GM18507 (cell line): ENCODE measurements at places on chromosomes 5 and 9.

GRCh38 chr9:130870491-130871381 lies 25.9 kb downstream of the QRFP start:
- no peak for DNase-seq

GRCh38 chr9:3768712-3769457 lies 243.1 kb upstream of the RFX3 start:
- DNase-seq = no peak

GRCh38 chr5:147688656-147689356 lies 93.7 kb downstream of the JAKMIP2 start:
- no peak for DNase-seq

- DNase-seq = no peak
Measured at GRCh38 chr5:14701556-14701955, 37.0 kb downstream of the OTULIN start.

DNA sequence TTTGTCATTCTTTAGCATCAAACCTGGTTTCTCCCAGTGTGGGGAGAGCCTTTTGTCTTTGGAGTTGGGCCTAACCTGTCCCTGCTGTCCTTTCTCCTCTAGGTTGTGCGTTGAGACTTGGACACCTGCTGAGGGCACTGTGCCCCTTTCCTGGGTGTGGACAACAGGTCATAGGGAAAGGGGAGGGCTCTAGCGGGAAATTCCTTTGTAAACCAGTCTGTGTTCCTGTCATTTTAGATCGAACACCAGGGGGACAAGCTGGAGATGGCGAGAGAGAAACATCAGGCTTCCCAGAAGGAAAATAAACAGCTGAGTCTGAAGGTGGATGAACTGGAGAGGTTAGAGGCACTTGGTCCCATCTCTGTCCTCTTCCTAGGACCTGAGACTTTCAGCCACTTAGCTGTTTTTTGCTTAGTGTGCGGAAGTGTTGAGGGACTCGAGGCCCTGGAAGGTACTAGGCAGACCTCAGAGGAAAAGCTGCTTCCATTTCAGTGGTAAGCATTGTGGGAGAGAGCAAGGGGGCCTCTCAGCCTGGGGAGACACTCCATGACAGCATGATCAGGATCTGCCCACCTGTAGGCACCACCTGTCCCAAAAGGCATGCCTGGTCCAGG lies 8.6 kb upstream of the GLE1 start:
- DNase-seq = no peak
